Naive B cell (primary cell): ENCODE measurements at places on chromosomes 6 and 20.

DNA sequence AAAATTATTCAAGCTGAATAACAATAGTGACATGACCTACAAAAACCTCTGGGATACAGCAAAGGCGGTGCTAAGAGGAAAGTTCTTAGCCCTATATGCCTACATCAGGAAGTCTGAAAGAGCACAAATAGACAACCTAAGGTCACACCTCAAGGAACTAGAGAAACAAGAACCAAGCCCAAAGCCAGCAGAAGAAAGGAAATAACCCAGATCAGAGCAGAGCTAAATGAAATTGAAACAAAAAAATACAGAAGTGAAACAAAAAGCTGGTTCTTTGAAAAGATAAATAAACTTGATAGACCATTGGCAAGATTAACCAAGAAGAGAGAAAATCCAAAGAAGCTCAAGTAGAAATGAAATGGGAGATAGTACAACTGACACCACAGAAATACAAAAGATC is 47.6 kb upstream of the NOTCH4 start:
- H3K27me3 ChIP-seq = no peaks in the 10 kb centered on the region
- DNase-seq = peak; percentile 83
- peak overlapping the region; percentile 84 for H3K27ac ChIP-seq

DNA sequence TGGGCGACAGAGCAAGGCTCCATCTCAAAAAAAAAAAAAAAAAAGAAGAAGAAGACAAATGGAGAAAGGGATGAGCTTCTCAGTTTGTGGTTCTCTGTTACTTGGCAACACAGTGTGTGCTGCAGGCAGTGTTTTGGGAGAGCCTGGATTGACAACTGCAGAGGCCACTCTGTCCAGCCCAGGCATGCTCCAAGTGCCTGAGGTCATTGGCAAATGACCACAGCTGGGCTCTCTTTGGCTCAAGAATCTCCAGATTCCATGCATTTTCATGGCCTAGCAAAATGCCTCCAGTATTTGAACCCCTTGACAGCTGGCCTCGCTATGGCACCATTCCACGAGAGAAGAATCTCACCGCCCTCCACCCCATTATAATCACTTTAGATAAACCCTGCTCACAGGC is 126.2 kb downstream of the ANKRD60 start:
- H3K27me3 ChIP-seq = peaks cover 24% of the 10 kb centered on the region
- no peak overlapping the region for H3K27ac ChIP-seq
- no peak overlapping the region for H3K4me3 ChIP-seq
- H3K36me3 ChIP-seq = no peaks in the 10 kb centered on the region
- DNase-seq = no peak
- no peaks in the 10 kb centered on the region for H3K4me1 ChIP-seq

GRCh38 chr20:19785173-19785982 is 27.3 kb downstream of the RIN2 start:
- no peak overlapping the region for H3K27ac ChIP-seq
- H3K36me3 ChIP-seq = peaks cover 10% of the 10 kb centered on the region
- no peak for DNase-seq
- H3K4me3 ChIP-seq = no peak overlapping the region

GRCh38 chr6:15036690-15037245 is 209.1 kb upstream of the JARID2 start:
- H3K4me3 ChIP-seq = no peak overlapping the region
- DNase-seq = no peak
- no peaks in the 10 kb centered on the region for H3K27me3 ChIP-seq
- no peaks in the 10 kb centered on the region for H3K36me3 ChIP-seq
- peaks cover 6% of the 10 kb centered on the region for H3K4me1 ChIP-seq

GRCh38 chr20:62136283-62137091 is 6.7 kb downstream of the PSMA7 start:
- no peak overlapping the region for H3K4me3 ChIP-seq
- peaks cover 33% of the 10 kb centered on the region for H3K4me1 ChIP-seq
- peaks cover 23% of the 10 kb centered on the region for H3K36me3 ChIP-seq
- no peak overlapping the region for H3K27ac ChIP-seq
- peak; percentile 63 for DNase-seq

GRCh38 chr20:61803416-61803914 is 262.2 kb downstream of the TAF4 start:
- no peak overlapping the region for H3K27ac ChIP-seq
- peaks cover 8% of the 10 kb centered on the region for H3K27me3 ChIP-seq
- no peak overlapping the region for H3K4me3 ChIP-seq
- H3K4me1 ChIP-seq = no peaks in the 10 kb centered on the region
- no peak for DNase-seq

DNA sequence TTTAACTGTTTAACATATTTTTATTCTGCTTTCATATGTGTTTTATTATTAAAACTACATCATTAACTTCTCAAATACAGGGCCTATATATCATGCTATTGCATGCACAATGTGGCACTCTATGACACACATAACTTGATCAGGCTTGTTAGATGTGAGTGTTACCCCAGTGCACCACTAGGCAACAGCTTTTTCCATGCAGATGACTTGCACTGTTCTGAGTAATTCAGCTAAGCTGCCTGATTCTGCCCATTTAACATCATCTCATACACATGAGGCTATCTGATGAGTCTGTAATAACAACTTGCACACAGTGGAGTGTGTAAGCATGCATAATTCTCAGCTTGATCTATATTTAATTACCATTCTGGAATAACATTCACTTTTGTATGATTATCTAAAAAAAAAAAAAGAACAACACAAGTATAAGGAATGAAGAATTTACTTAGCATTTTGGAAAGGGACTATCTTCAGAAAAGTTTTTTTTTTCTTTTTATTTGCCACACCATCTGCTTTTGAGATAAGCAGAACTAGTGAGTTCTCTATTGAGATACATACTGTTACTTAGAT is 83.1 kb downstream of the GRM1 start:
- DNase-seq = no peak
- no peaks in the 10 kb centered on the region for H3K4me1 ChIP-seq
- no peak overlapping the region for H3K27ac ChIP-seq
- no peak overlapping the region for H3K4me3 ChIP-seq
- H3K27me3 ChIP-seq = no peaks in the 10 kb centered on the region
- no peaks in the 10 kb centered on the region for H3K36me3 ChIP-seq

DNA sequence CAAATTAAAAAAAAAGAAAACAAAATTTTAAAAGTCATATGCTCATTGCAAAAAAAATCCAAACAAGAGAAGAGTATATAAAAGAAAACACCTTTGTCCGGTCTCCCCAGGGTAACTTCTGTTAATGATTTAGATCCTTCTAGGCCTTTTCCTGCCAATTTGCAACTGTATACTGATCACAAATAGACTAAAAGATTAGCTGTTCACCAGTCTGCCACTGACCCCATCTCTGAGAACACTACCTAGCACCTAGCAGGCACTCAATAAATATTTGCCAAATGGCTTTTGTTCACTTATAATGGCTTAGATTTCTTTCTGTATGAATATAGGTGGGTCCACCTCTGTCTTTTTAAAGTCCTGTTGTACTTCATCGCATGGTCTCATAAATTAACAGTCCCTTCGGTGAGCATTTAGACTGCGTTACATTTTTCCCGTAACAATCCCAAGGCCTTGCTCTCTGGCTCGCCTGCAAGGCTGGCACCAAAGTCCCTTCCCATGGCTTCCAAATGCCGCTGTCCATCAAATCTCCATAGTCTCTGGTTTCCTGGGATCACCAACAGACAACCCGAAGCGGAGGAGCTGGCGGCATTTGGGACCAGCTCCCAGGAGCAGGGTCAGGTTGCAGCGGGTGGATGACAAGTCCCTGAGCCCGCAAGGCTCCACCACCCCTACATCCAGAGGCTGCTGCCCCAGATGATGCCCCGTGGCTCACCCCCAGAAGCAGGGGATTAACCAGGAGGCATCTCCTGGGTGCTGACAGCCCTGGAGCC is 11.8 kb downstream of the JPH2 start:
- H3K4me1 ChIP-seq = no peaks in the 10 kb centered on the region
- DNase-seq = no peak
- no peak overlapping the region for H3K27ac ChIP-seq
- no peaks in the 10 kb centered on the region for H3K36me3 ChIP-seq

GRCh38 chr6:5764401-5764955 is 242.2 kb downstream of the NRN1 start:
- H3K27ac ChIP-seq = peak overlapping the region; percentile 12
- DNase-seq = no peak
- H3K4me3 ChIP-seq = no peak overlapping the region
- peaks cover 57% of the 10 kb centered on the region for H3K4me1 ChIP-seq
- no peaks in the 10 kb centered on the region for H3K27me3 ChIP-seq
- H3K36me3 ChIP-seq = no peaks in the 10 kb centered on the region

- no peaks in the 10 kb centered on the region for H3K4me1 ChIP-seq
- H3K27me3 ChIP-seq = no peaks in the 10 kb centered on the region
- H3K27ac ChIP-seq = no peak overlapping the region
- H3K4me3 ChIP-seq = no peak overlapping the region
- DNase-seq = no peak
These were observed 160.0 kb downstream of the PLCB4 start for GRCh38 chr20:9228774-9229450.

DNA sequence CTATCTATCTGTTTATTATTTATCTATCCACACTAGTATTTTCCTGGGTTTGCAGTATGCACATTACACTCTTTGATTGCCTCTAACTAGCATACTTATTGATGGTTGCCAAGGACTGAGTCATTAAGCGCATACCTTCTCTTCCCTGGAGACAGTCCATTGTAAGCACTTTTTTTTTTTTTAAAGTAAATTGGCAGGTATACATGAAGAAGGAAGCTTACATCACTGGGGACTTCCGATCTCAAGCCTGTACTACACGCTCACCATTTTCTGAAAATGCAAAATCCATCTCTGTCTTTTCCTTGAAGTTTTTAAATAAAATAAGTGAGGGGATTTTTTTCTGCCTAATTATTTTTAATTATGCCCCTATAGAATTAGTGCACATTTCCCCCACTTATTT is 63.5 kb downstream of the HMGN3 start:
- no peak for DNase-seq
- H3K27me3 ChIP-seq = peaks cover 15% of the 10 kb centered on the region
- no peaks in the 10 kb centered on the region for H3K4me1 ChIP-seq
- H3K36me3 ChIP-seq = no peaks in the 10 kb centered on the region

GRCh38 chr6:54335871-54336270 is 27.6 kb downstream of the TINAG start:
- no peak for DNase-seq
- no peaks in the 10 kb centered on the region for H3K4me1 ChIP-seq
- no peak overlapping the region for H3K27ac ChIP-seq
- no peak overlapping the region for H3K4me3 ChIP-seq
- no peaks in the 10 kb centered on the region for H3K27me3 ChIP-seq
- H3K36me3 ChIP-seq = no peaks in the 10 kb centered on the region

DNA sequence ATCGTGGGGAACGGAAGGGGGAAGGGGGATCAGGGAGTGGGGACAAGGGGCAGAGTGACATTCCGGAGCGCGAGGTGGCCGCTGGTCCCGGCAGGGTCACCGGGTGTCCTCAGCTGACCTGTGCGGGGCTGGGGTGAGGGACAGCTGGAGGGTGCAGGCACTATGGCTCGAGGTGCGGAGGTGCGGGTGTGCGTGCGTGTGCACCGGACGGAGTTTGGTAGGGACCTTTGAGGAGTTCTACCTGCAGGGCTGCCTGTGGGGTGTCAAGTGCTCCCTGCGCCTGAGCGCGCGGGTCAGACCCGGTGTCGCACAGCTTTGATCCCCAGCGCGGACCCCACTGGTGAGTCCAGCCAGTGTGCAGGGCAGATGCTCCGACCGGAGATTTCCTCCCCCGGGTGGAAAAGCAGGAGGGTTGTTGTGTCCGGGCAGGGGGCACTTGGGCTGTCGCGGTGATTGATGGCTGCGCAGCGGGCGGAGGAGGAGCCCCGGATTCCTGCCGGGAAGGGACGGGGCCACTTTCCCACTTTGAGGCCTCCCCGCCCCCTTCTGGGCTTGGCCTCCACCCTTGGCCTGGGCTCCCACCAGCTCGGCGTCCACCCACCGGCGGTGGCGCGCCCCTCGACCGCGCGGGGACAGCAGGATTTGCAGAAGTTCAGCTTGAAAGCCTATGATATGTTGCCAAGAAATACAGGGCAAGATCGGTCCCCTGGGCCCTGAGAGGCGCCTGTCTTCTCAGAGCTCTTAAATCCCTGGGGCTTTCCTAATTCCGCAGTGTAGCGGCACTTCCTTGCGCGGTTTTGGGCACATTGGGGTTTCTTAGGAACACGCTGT is 658 bp downstream of the RIN2 start:
- DNase-seq = peak; percentile 9
- H3K4me3 ChIP-seq = peak overlapping the region; percentile 83
- peaks cover 38% of the 10 kb centered on the region for H3K27me3 ChIP-seq
- H3K4me1 ChIP-seq = peaks cover 18% of the 10 kb centered on the region
- H3K36me3 ChIP-seq = no peaks in the 10 kb centered on the region
- no peak overlapping the region for H3K27ac ChIP-seq

GRCh38 chr6:130129762-130130246 is 92.9 kb downstream of the SAMD3 start:
- no peaks in the 10 kb centered on the region for H3K27me3 ChIP-seq
- no peak overlapping the region for H3K4me3 ChIP-seq
- no peak for DNase-seq
- H3K4me1 ChIP-seq = peaks cover 56% of the 10 kb centered on the region
- H3K36me3 ChIP-seq = peaks cover 21% of the 10 kb centered on the region

GRCh38 chr6:85240787-85241385 is 209.0 kb upstream of the NT5E start:
- DNase-seq = no peak
- no peak overlapping the region for H3K4me3 ChIP-seq
- no peaks in the 10 kb centered on the region for H3K36me3 ChIP-seq
- H3K27ac ChIP-seq = no peak overlapping the region
- H3K4me1 ChIP-seq = no peaks in the 10 kb centered on the region

GRCh38 chr6:127539272-127539671 is 20.1 kb upstream of the MTCL3 start:
- no peaks in the 10 kb centered on the region for H3K36me3 ChIP-seq
- DNase-seq = peak; percentile 7
- no peaks in the 10 kb centered on the region for H3K4me1 ChIP-seq
- no peak overlapping the region for H3K27ac ChIP-seq
- H3K4me3 ChIP-seq = no peak overlapping the region

DNA sequence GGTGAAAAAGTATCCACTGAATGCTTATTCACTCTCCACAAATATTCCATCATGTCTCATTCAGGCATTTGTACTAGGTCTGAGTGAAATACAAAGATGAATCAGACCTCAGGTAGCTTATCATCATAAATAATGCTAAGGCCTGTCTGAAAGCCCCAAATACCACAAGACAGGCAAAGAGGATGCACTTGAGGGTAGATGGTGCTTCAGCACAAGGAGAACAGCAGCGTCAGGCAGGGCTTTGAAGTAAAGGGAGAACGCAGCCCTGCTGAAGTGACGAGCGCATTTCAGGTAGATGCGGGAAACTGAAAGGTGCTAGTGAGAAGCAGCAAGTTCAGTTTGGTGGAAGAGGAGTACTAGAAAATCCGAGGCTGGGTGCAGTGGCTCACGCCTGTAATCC is 38.7 kb downstream of the MAP3K5 start:
- DNase-seq = no peak
- peak overlapping the region; percentile 37 for H3K27ac ChIP-seq
- peaks cover 44% of the 10 kb centered on the region for H3K4me1 ChIP-seq
- no peaks in the 10 kb centered on the region for H3K36me3 ChIP-seq
